ENCODE measurements at places on chromosomes 16 and 17.

GRCh38 chr16:75043175-75043895 is 44.5 kb downstream of the ZNRF1 start:
- no peak for DNase-seq

GRCh38 chr16:51405361-51405760 is 254.3 kb upstream of the SALL1 start:
- DNase-seq, result no peak

GRCh38 chr16:56807011-56807675 is 57.9 kb upstream of the SLC12A3 start:
- DNase-seq, result no peak

- no peak for DNase-seq
These were observed 18.2 kb downstream of the MPP3 start for GRCh38 chr17:43814714-43815113.

DNA sequence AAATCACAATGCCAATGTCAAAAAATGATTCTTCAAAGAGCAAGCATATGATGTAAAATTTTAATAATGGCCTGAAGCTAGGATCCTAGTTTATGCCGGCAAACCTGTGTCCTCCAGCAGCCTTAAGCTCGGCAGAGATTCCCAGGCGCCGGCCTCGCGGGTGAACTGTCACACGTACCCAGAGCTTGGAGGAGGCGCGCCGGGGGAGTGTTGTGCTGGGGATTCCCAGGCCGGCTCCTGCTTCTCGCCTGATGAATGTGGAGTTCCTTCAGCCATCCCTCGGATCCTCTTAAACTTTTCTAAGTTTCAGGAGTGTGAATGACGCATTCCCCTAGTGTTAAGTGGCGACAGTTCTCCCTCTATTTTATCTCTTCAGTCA is 19.1 kb upstream of the NTN1 start:
- DNase-seq, result no peak

DNA sequence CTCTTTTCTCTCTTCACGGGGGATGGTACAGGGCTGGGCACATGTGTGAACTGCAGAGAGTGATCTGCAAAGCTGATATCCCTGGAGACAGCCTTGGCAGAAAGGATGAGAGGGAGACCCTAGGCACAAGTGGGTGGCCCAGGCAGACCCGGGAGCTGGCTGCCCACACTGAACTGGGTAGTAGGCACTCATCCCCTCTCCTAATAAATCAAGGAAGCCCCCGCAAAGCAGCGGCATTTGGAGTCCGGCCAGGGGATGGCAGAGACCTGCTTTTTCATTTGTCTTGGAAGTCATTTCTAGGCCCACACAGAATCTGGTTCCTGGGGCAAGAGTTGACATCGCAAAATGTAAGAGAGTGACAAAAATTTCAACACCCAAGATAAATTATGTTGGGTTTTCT is 3.0 kb upstream of the TFAP4 start:
- no peak for DNase-seq
